ENCODE measurements at places on chromosomes 7 and 10.

DNA sequence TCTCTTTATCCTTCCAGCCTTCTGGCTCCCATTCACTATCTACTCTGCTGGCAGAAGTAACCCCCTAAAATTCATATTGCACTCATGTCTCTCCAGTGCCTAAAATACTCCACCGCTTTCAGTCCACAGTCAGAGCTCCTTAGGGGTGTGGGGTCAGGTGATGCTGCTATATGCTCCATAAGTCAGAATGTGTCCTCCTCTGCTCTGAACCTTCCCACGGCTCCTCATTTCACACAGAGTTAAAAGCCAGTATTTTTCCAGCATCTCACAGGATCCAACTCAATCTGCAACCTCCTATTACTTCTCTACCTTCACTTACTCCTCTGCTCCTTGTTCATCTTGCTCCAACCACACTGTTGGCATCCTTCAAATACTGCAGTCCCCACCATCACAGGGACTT is 31.1 kb upstream of the CHCHD3 start:
- DNase-seq, result no peak

- DNase-seq, result no peak
These were observed 1115.6 kb upstream of the GHITM start for GRCh38 chr10:83023662-83024061.

DNA sequence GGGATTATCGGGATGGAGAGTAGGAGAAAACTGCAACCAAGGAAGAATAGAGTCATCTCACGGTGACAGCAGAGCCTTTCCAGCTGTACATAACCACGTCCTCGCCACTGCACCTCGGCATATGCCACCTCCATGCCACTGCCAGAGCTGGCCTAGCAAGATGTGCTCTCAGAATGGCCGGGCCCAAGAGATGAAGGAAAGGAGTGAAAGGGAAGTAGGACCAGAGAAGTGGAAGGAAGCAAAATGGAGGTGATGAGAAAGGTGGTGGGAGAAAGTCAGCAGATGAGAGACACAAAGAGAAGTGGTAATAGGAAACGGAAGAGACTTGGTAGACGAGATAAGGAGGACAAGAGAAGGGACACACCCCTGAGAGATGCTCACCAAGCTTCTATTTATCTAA is 8.0 kb upstream of the CALU start:
- DNase-seq, result no peak

DNA sequence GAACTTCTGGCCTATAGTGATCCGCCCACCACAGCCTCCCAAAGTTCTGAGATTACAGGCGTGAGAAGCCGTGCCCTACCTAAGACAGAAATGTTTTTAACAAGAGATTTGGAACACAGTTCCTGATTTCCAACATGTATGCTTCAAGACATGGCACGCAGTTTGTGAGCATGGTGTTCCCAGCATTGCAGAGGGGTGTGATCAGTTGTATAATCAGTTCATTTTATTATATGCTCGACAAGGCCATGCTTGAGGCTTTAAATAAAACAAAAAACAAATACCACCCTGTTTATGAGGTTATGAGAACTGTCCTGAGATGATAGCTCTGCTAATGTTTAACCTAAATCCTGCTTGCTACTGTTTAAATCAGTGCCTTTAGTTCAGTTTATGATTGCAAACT is 60.2 kb downstream of the TASOR2 start:
- DNase-seq, result no peak

DNA sequence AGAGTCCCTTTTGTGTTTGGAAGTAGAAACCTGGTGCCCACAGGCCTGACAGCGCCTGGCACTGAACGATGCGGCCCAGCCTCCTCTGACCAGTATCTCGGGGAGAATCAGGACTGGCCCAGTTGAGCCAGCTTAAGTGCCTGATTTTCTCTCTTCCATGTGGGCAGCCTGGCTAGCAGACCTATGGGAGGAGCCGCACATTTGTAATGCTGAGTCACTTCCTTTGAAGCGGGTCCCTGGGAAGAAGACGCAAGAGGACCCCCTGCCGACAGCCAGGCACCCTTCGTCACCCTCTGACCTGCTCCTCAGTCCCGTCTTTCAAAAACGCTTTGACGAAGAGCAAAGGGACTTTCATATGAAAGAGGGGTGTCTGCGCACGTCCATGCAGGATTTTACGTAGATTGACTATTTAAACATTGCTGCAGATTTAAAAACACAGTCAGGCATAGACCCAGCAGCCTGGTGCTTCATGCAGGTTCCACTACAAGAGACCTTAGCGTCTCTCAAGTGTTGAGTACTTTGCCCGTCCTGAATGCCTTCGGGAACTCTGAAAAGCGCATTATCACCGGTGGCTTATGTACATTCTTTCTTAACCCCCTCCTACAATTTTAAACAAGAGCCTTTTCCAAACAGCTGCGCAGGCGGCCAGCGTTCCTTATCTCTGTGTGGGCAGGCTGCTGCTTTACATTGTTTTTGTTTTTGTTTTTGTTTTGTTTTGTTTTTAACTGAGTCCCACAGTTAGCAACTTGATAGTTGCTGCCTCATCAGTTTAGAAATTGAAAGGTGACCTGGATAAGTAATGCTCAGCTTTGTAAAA is 36.5 kb upstream of the AP5Z1 start:
- DNase-seq, result peak; percentile 74

- DNase-seq, result no peak
These were observed 187.0 kb downstream of the PCDH15 start for GRCh38 chr10:54614072-54614471.
